ENCODE measurements at places on chromosomes 11 and 22.

DNA sequence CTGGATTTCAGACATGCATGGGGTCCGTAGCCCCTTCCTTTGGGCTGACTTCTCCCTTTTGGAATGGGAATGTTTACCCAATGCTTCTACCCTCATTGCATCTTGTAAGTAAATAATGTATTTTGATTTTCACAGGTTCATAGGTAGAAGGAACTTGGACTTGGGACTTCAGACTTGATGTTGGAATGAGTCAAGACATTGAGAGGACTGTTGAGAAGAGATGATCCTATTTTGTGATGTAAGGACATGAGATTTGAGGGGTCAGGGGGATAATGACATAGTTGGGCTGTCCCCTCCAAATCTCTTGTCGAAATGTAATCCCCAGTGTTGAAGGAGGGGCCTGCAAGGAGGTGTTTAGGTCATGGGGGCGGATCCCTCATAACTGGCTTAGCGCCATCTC, 933 bp upstream of the KRTAP5-10 start:
- no peak for DNase-seq

- no peak for DNase-seq
These were observed 887.6 kb downstream of the OPCML start for GRCh38 chr11:132644520-132645239.

- DNase-seq, result no peak
These were observed 283.0 kb downstream of the DDX10 start for GRCh38 chr11:108947654-108948570.

GRCh38 chr11:57476047-57476756, 15.9 kb downstream of the RTN4RL2 start:
- no peak for DNase-seq

DNA sequence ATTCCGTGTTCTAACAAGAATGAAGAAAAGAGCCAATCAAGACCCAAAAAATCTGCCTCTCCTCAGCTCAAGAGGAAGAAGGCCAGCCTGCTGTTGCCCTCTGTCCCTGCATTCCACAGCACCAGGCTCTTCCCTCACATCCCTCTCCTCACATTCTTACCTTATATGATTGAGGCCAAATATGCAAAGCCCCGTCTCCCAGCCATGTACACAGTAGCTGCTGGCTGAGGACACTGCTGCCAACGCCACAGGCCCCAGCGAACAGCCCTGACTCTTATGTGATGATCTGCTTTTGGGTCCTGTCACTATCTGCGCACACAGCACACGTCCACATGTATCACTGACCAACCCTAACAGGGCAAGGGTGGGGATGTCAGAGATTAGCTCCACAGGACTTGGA, 60.2 kb downstream of the MICAL3 start:
- DNase-seq, result no peak

DNA sequence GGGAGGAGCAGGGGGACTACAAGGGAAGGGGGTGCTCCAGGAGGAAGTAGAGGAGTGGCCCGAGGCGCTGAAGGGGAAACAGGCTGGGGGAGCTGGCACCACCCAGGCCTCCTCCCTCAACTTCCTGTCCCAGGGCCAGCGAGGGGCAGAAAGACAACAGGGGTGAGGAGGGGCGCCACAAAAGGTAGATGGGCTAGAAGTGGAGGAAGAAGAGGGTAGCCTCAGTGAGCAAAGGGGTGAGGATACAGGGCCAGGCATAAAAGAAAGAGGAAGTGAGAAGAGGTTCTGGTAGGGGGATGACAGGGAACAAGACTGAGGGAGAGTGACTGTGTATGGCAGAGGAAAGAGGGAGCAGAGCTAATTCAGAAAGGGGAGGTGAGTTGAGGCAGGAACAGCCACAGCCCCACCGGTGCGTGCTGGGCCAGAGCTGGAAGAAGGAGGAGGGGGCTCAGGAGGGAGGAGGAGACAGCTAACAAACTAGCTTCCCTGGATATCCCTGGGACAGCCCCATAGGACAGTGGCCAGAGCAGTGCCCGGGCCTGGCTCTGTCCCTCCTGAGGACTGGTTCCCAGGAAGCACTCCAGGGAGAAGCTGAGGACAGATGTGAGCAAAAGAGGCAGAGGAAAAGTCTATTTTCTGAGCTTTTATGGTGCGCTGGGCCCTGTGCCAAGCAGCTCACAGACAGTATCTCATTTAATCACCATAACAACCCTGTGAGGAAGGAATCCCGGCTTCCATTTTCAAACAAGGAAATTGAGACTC, 8.5 kb downstream of the DCHS1 start:
- DNase-seq, result peak; percentile 52

GRCh38 chr22:19832476-19833108, 22.1 kb downstream of the GNB1L start:
- DNase-seq, result no peak

GRCh38 chr11:44725757-44726282, 942 bp upstream of the TSPAN18 start:
- DNase-seq, result no peak

- no peak for DNase-seq
These were observed 498.3 kb downstream of the BUD13 start for GRCh38 chr11:116274521-116274920.

DNA sequence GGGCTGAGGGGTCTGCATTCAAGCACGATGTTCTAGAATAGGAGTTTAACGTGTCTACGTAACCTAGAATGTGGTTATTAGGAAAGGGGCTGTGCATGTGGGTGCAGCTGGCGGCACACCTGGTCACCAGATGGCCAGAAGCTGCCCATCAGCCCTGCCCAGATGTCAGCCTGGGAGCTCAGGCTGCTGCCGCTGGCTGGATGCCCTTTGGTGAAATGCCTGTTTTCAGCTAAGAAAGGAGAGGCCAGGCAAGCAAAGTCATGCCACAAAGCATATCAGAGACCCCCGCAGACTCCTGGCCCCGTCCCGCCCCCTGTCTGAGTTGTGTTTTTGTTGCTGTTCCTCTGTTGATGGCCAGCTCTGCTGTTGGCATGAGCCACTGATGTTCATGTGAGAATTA, 11.3 kb upstream of the ADORA2A start:
- DNase-seq, result no peak

DNA sequence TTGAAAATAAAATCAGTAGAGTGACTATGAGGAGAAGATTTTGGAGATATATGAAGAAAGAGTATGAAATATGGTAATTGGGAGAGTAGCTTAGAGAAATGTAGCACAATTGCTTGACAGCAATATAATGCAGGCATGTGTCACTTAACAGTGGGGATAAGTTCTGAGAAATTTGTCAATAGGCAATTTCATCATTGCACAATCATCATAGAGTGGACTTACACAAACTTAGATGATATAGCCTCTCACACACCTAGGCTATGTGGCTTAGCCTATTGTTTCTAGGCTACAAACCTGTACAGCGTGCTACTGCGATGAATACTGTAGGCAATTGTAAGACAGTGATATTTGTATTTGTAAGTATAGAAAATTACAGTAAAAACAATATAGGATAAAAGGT, 573.6 kb downstream of the JRKL start:
- no peak for DNase-seq

DNA sequence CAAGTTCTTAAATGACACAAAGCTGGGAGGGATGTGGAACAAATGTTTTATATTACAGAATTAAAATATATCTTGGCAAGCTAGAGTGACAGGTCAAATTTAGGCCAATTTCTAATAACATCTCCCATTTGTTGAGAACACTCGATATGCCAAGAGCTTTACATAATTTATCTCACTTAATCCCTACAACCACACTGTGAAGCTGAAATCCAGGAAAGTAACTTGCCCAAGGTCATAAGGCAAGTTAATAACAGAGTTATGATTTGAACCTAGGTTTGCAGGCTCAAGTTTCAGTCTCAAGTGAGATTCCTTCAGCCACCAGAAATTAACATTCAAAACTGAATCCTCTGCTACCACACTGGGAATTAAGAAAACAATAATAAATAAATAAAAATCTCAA, 38.3 kb downstream of the RAB30 start:
- DNase-seq, result no peak

DNA sequence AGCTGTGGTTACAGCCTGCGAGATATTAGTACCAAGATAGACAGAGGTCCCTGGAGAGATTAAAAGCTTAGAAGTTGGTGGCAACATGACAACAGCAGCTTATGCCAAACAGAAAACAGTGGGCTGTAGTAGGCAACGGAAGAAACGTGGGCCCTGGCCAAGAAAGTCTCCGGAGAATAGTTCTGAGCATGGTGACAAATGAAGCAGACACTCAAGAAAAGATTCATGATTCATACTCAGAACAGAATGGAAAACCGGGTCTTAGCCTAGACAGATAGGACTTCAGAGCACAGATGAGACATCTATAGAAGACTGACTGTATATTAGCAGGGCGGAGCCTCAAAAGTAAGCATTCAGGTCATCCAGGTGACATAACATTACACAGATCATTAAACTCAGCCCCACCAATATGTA, 727.4 kb downstream of the ETS1 start:
- DNase-seq, result no peak

- no peak for DNase-seq
These were observed 7.0 kb downstream of the KIRREL3 start for GRCh38 chr11:126993599-126993998.

DNA sequence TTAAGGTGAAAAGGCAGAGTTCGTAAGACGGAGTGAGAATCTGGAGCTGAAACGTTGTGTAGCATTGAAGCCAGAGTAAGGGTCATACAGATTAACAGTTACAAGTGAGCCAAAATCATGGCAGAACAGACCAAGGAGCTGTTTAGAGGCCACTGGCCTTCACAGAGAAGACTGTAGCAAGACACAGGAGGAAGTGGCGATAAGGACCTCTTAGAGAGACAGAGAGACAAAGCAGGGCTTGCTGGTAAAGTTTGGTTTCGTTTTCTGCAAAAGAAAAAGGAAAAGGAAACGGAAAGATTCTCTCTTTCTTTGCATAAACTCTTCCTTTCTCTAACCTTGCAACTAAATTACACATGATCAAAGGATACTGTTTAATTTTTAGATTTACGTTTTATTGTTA, 83.0 kb downstream of the AASDHPPT start:
- no peak for DNase-seq

- no peak for DNase-seq
These were observed 2.1 kb upstream of the DGKZ start for GRCh38 chr11:46345131-46345597.

DNA sequence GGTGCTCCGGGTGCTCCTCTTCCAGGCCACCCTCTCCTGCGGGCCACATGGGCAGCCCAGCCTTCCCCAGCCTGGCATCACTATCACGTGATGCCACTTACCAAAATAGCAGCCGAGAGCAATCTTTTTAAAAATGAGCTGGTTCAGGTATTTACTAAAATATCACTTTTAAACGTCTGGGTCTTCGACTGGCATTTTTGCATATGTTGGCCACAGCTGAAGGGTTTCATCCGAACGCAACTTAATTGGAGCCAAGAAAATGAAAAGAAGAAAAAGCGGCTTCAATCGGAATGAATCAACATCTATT, 94.6 kb upstream of the ANO1 start:
- DNase-seq, result no peak

DNA sequence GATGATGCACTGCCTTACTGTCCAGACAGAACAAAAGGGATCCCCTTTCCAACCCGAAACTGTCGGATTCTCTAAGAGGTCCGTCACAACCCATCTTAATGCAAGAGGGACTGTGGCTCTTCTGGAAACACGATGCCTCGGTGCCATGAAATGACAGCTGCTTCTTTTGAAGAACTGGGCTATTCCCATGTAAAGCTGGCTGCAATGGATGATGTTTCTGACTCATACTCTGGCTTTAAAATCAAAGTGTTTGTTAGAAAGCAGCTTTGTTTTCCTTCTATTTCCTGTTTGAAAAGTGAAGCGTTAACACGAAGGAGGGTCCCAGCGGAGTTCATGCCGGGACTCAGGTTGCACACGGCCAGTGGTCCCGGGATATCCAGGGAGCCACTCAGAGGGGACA, 3.1 kb downstream of the TP53AIP1 start:
- no peak for DNase-seq

- no peak for DNase-seq
These were observed 1.5 kb downstream of the APOL6 start for GRCh38 chr22:35649636-35650250.
